ENCODE measurements at places on chromosomes 12 and 14.

- DNase-seq: no peak
Observed at GRCh38 chr12:65269603-65270002, 8.9 kb upstream of the MSRB3 start.

GRCh38 chr12:113075137-113075683 is 18.7 kb downstream of the DTX1 start:
- DNase-seq: no peak

GRCh38 chr12:117045160-117046010 is 53.8 kb downstream of the TESC start:
- no peak for DNase-seq

GRCh38 chr12:61563665-61564450 is 696.3 kb upstream of the USP15 start:
- DNase-seq: no peak

DNA sequence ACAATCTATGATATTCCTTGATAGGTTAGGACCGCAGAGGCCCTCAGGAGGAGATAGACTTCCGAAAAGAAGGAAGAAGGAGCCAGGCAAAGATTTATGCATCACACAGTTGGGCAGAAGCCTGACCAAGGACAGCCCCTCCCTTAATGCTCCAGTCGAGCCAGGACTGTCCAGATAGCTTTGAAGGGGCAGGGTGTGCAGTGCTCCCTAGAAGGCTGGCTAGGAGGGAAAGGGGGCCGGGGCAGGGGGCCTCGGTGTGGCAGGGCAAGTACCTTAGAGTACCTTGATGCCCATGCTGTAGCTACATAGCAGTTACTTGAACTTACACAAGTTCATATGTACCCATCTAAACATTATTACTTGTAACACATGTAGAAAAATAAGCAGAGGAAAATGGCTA is 94.7 kb upstream of the NOS1 start:
- no peak for DNase-seq

DNA sequence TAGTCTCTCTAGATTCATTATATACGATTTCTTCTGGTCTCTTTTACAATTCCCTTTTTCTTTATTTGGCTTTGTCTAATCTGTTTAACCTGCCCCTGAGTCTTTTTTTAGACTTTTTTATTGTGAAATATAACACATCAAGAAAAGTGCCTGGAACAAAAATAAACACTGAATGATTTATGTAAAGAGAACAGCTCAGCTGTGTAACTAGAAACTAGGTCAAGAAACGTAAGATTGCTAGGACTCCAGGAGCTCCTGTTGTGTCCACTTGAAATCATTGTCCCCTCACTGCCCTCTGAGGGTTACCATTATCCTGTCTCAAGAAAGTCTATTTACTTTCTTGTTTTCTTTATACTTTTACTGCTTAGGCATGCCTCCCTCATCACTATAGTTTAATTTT is 23.1 kb downstream of the EXD2 start:
- DNase-seq: no peak

DNA sequence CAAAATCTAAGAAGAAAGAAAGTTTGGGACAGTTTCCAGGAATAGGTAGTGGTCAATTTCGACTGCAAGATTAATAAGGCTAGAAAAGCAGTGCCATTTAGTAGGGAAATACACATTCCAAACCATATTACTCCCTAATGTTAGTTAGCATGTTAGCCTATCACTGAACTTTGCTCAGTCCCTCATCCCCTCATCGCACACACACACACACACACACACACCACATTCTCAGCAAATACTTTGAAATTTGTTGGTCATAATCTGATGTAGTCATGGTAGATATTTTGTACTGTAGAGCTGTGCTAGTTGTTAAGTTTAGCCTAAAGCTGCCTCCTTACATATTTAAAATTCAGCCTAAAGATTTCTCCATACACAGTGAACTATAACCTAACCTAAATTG is 64.0 kb downstream of the MYF5 start:
- no peak for DNase-seq

GRCh38 chr12:76777765-76778216 is 13.9 kb downstream of the ZDHHC17 start:
- DNase-seq: no peak

GRCh38 chr12:109475993-109476806 is 900 bp downstream of the KCTD10 start:
- DNase-seq: no peak

- DNase-seq: no peak
Observed at GRCh38 chr12:47991106-47992061, 12.9 kb downstream of the COL2A1 start.

- DNase-seq: no peak
Observed at GRCh38 chr12:2719392-2719791, 75.4 kb upstream of the FKBP4 start.
